ENCODE measurements at places on chromosomes 5 and 9.
A peak's percentile ranks its signal among the peaks of the same experiment; 100 is the strongest.

DNA sequence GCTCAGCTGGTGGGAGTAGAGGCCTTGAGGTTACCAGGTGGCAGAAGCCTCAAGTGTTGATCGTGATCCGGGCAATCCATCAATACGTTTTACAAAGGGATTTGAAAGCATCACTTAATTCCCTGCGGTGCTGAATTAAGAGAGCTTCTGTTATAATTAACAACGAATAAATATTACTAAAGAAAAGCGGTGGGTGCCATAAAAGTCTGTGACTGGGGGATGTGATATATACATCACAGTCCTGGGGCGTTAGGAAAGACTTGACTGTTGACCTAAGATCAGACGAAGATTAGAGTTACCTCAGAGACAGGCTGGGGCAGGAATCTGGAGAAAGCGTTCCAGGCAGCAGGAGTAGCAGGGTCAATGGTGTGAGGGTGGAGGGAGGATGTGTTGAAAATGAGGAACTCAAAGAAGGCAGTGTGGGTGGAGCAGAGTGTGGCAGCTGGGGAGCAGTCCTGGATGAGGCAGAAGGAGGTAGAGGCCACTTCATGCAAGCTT is 6.7 kb upstream of the C5orf63 start:
- no peak for DNase-seq

GRCh38 chr5:76643371-76643770 is 20.2 kb upstream of the F2RL2 start:
- no peak for DNase-seq

DNA sequence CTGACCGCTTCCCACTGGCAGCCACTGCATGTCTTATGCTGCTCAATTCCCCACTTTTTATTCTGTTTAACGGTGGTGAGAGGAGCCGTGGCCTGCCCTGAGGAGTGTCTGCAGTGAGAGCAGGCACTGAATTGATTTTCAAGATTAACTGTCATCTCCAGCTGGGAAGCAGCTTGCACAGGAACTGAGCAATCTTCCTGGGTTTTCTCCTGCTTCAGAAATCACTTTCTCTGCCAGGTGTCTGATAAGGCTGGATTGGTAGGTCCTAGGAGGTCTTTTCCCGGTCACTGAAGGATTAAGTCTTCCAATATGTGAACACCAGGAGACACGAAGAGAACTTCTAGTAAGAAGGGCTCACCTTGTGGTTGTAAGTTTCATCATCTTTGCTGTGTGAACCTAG is 181.1 kb upstream of the RAD23B start:
- DNase-seq = no peak

GRCh38 chr9:105890046-105890822 is 195.9 kb downstream of the TMEM38B start:
- no peak for DNase-seq

GRCh38 chr9:134684375-134684723 is 42.7 kb downstream of the COL5A1 start:
- no peak for DNase-seq

DNA sequence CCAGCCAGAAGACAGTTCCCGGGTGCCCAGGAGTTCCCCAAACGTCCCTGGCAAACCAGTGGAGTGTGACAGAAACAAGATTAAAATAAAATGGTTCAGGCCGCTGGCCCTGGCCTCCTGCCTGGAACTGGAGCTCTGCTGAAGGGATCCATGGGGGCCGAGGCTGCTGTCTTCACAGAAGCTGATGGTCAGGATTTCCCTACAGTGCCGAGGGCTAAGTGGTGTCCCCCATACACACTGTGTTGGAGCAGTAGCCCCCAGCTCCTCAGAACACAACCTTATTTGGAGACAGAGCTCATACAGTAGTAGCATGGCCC is 55.9 kb downstream of the MRPL36 start:
- DNase-seq = no peak

DNA sequence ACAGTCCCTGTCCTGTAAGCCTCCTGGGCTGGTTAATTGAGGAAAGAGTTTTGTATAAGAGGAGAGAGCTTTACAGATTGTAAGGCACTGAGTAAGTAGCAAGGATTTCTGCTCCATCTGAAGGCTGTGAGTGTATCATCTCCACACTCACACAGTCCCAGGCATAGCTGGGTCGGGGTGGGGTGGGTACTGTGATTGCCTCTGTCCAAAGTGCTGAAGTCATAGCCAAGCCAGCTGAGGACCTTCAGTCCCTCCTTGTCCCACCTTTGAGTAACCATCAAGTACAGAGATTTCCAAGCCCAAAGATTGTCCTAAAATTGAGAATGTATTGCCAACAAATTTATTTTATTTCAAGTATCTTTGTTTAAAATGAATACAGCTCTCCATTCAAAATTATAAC is 5.5 kb upstream of the DNAJB5 start:
- DNase-seq = no peak

DNA sequence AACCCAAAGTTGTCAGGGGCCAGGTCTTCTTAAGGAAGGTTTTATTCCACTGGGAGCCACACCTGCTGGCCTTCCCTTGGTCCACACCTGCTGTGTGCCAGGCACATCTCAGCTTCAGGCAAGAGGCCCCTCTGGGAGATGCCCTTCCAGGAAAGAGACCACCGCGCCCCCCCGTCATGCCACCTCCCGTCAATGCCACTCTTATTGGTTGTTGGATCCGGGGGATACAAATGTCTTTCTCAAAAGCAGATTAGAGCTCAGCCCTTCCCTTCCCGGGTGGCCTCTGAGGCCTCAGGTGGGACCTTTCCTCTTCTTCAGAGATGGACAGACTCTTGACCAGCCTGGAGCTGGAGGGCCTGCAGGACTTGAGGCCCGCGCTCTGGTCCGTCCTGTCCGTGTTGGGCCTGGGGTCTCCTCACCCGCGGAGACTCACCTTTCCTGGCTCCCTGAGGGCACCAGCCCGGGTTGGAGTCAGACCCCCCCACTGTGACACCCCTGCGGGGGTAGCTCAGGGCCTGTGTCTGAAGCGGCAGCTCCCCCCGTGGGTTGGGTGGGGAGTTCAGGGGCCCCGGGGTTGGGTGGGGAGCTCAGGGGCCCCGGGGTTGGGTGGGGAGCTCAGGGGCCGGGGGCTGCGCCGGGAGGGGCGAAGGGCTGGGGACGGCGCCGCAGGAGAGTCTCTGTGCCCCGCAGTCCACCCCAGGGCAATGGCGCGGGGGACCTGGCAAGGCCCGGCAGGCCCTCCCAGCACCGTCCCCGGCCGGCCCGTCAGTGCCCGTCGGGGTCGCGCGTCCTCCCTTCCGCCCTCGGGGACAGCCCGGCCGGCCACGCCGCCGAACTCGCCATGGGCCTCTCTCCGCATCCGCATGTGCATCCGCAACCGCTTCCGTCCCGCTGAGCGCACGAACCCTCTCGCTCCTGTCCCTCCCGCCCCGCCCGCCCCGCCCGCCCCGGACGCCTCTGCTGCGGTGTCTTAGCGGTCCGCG is 3.7 kb upstream of the SLC9A3 start:
- DNase-seq = no peak

DNA sequence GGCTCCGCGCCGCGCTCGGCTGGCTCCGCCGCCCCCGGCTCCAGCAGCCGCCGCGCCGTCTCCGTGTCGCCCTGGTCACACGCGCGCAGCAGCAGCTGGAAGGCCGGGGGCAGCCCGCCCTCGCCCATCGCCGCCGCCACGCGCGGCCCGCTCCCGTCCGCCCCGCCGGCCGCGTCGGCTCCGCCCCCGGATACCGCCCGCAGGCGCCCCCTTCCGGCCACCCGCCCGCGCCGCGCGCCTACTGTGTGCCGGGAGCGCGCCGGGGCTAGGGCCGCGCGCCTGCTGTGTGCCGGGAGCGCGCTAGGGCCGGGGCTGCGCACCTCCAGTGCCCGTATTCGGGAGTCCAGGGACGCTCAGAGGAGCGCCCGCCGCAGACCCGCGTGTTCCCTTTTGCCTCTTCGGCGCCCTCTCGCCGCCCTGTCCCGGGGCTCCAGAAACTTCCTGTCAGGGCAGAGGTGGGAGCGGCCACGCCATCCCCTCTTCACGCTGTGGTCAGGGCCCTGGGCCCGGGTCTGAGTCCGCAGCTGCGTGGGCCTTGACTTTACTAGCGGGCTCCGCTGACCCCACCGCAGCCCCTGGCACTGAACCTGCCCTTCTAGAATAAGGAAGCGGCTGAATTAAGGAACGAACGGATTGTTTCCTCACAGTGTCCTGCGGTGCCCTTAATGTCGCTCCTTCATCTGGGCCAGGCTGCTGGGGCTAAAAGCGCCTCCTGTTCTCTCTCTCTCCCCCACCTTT is at the start of gene ANKS6:
TSS of gene ANKS6 (minus strand) at position 192 of the 738 bp plus-strand sequence. CDS start at position 128, 64 bp downstream.
- DNase-seq = peak; percentile 69

GRCh38 chr5:95817430-95817829 is 5.1 kb downstream of the GLRX start:
- DNase-seq = no peak

DNA sequence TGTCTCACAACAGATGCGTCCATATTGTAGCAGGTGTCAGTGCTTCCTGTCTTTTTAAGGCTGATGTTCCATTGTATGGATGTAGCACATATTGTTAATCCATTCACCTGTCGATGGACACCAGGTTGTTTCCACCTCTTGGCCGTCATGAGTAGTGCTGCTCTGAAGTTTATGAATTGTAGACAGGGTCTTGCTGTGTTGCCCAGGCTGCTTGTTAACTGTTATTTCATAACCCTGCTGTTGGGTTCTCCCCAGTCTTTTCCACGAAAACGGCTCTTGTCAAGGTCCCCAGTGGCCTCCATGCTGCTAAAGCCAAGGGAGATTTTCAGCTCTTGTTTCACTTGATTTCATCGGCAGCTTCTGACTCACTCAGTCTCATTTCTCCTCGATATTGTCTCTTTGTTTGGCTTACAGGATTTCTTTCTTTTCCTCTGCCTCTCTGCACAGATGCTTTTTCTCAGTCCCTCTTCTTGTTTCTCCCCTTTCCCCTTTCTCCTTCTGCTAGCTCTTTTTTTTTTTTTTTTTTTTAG is 12.1 kb upstream of the PSD2 start:
- DNase-seq = no peak

DNA sequence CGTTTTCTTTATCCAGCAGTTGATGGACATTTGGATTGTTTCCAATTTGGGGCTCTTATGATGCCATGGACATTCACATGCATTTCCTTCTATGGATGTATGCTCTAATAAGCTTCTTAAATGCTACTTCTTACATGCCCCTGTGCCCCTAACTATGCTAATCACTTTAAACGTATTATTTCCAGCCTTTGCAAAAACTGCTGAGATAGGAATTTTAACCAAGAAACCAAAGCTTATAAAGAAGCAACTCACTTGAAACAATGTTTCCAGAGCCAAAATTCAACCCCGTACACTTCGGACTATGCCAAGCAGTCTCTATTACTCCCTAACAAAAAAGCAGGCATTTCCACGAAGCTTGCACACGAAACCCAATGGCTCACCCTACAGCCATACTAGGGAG is 545.6 kb upstream of the WWC1 start:
- DNase-seq = no peak

DNA sequence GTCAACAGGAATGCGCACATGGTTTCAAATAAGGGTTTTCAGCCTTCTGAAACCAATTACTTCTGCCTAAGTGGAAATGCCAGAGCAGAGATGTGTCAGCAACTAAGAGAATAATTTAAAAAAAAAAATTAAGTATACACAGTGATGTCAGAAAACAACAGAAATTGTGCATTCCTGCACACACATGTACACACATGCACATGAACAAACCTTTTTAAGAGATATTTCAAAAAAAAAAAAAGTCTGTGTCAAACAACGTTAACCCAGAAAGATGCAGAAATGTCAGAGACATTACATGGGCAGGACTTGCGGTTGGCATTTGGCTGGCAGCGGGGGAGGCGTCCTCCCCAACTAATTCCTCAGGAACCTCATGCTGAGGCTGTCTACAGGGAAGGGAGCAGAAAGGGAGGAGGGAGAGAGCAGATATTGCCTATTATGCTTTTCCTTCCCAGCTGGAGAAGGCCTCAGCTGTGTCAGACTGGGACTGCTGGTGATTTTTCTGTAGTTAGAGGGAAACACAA is 536.9 kb upstream of the WWC1 start:
- no peak for DNase-seq

GRCh38 chr5:57889558-57889957 is 406.9 kb upstream of the ACTBL2 start:
- DNase-seq = no peak

- DNase-seq = no peak
Measured at GRCh38 chr9:133731876-133732638, 6.1 kb downstream of the SARDH start.

DNA sequence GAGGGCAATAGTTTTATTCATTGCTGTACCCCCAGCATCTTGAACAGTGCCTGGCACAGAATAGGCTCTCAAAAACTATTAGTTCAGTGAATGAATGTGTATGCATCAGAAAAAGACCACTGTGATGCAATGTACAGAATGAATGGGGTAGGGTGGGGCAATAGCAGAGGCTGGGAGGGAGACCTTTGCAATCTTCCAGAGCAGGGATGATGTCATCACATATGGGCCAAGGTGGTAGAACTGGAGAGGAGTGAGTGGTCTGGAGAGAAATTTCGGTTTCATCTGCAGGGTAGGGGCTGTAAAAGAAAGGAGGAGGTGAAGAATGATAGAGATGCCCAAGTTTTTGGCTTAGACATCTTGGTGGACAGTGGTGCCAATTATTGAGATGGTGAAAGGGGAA is 23.4 kb upstream of the ARAP3 start:
- DNase-seq = no peak

- no peak for DNase-seq
Measured at GRCh38 chr9:8890695-8891094, 1091.1 kb upstream of the DMAC1 start.

DNA sequence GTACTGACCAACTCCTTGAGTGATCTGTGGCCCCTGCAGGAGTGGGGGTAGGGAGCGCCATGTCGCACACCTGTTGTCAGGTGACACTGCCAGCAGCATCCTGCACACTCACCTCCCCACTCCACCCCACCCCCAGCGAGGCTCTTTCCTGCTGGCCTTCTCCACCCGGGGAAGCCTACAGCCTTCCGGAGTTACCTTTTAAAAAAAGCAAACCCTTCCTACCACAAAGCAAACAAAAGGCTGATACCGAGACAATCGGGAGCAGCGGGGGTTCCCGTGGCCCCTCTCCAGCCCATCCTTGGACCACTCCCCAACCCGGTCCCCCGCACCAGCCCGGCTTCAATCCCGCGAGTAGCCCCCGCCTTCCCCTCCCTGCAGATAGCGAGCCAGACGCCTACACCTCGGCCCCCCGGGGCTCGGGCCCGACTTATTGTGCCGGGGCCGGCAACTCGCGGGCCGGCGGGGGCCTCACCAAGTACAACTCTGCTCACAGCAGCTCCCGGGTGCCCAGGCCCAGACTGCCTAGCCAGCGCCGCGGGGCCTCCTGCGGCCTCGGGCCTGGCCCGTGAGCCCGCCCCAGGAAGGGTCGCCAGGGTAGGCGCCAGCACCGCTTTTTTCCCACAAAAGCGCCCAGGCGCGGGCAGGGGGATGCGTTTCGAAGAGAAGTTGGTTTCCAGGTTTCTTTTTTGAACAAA is 724 bp downstream of the MACROH2A1 start:
- no peak for DNase-seq

GRCh38 chr9:38641985-38642864 is 21.8 kb upstream of the ANKRD18A start:
- DNase-seq = no peak

DNA sequence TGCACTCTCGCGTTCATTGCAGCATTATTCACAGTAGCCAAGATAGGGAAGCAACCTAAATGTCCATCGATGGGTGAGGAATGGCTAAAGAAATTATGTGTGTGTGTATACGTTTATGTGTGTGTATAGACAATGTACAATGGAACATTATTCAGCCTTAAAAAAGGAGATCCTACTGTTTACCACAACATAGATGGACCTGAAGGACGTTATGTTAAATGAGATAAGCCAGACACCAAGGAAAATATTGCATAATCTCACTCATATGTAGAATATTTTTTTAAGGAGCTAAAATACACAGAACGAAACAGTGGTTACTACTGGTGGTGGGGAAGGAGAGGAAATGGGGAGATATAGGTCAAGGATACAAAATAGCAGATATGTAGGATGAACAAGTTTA is 2.4 kb downstream of the KIF2A start:
- no peak for DNase-seq

GRCh38 chr9:137171149-137171900 is 531 bp downstream of the TMEM210 start:
- DNase-seq = no peak
